CD4-positive, alpha-beta memory T cell (primary cell): ENCODE measurements at places on chromosomes 11 and 22.

DNA sequence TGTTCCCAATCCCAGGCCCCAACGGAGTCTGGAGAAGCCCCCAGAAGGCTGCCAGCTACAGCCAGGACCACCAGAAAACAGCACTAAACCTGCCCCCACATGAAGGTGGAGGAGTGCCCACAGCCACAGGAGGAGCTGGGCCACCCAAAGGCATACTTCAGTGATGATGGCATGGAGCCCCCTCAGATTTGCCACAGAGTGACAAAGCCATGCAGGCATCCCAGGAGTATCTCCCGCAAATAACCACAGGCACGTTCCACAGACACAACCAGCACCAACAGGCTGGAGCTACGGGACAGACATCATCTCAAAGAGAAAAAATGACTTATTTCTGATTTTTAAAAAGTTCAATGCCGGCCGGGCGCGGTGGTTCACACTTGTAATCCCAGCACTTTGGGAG, 10.6 kb downstream of the CARS1 start:
- no peak for DNase-seq

- no peak for DNase-seq
These were observed 52.2 kb upstream of the L3MBTL2 start for GRCh38 chr22:41152902-41153301.

GRCh38 chr22:47303161-47303890, 540.9 kb downstream of the TBC1D22A start:
- DNase-seq: no peak

DNA sequence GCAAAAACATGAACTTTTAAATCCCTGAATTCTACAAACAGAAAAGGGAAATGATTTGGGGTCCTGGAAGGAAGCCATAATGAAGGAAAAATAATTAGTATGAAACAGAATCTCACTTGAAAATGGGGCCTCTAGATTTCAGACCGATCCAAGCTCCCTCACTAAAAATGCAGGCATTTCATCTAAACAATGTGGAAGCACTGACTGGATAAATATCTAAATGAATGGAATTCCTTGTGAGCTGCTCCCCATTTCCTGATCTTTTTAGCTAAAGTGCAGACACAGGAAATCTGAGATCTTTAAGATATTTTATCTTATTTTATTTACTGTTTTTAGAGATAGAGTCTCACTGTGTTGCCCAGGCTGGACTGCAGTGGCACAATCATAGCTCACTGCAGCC, 1255.8 kb downstream of the LRRC4C start:
- DNase-seq: no peak

DNA sequence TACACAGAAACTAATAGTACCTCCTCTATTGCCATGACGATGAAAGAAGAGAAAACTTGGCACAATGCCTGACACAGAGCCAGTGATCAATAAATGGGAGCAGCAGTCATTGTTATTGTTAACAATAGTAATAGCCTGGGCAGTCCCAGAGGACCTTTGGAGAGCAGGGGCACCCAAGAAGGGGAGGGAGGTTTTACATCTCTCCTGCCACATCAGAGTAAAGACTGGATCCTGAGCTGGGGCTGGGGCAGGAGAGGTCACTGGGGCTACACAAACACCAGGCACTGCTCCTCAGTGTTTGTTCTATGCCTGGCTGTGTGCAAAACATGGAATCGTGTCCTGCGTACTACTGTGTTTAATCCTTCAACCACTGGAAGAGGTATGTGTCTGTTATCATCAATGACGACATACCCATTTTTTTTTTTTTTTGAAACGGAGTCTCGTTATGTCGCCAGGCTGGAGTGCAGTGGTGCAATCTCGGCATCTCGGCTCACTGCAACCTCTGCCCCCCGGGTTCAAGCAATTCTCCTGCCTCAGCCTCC, 25.0 kb upstream of the CREB3L1 start:
- DNase-seq: no peak

- DNase-seq: peak; percentile 82
These were observed 6.7 kb upstream of the AHNAK start for GRCh38 chr11:62553080-62553838.

- DNase-seq: no peak
These were observed 144.7 kb downstream of the TTC17 start for GRCh38 chr11:43503417-43503816.

GRCh38 chr11:9017773-9018172, 14.0 kb upstream of the NRIP3 start:
- DNase-seq: no peak

- DNase-seq: no peak
These were observed 128.7 kb downstream of the TRIM44 start for GRCh38 chr11:35791088-35791958.

DNA sequence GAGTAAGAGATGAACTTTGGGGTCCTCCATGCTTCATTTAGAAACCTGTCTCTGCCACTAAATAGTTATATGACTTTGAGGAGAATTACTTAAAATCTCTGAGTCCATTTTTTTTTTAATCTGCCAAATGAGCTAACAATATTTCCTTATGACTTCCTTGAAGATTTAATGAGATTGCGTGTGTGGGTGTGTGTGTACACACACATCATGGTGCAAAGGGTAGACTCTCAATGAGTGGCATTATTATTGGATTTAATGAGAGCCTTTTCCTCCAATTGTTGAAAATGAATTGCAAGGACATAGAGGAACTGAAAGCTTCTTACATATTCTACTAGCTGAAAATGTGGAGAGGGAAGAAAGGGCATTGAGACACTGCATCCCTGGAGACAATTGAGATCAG, 573.5 kb upstream of the LUZP2 start:
- no peak for DNase-seq

DNA sequence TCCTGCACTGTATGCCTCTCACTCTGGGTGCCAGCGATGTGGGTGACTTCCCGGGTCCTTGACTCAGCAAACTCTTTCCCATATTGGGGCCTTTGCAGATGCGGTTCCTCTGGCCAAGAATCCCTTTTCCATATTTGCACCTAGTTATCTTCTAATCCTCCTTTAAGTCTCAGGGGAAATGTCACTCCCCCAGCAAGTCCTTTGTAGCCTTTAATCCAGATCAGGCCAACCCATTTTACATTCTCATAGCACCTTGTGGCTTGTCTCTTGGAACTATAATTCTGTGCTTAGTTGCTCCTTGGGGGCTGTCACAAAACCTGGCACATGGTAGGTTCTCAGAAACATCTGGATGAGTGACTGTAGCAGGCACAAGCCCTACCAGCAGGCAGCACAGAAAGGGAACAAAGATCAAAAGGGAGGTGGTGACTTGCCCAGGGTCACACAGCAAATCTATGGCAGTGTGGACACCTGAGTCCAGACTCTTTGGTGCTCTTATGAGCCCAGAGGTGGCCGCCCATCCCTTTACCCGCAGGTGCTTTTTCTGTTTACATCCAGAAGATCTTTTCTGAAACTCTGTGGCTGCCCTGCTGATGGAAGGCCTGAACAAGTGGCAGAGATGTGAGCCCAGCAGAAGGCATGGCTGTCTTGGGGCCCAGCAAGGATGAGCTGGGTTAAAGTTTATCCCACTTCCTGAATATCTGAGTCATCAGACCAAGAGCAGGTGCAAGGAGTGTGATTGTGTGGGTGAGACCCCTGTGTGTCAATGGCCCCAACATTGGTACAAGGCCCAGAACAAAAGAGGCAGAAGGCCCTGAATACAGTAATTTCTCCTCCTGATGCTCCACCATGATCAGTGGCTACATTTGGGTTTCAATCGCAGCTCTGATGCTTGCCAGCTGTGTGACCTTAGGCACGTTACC, 78.6 kb upstream of the GRK3 start:
- DNase-seq: no peak

DNA sequence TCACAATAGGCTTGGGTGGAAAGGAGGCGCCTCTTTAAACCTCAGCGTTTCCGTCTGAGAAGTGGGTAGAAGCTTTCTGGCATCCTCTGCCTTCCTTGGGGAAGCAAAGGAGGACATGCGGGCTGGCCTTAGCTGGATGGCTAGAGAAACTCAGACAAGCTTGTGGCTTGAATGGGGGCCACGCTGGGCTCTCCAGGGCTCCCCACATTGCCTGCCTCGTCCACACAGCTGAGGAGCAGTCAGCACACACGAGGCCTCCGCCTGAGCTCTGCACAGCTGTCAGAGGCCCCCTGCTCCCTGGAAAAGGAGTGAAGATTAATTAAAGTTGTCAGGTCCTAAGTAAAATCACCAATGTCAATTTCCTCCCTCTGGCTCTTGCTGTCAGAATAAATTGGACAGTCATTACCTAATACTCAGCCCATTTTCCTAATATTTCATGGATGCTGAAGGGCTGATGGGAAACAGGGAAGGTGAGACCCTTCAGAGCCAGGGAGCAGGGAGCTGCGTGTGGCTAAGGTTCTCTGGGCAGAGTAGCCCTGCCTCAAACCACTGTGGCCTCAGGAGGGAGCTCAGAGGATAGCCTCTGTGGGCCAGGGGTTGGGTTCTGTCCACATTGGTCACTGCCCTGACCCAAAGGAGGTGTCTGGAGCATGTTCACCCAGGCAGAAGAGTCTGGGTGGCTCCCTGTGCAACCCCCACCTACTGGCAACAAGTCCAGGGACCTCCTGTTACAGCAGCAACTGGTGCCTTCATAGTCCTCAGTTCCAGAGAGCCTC, 118.3 kb upstream of the CD82 start:
- no peak for DNase-seq

DNA sequence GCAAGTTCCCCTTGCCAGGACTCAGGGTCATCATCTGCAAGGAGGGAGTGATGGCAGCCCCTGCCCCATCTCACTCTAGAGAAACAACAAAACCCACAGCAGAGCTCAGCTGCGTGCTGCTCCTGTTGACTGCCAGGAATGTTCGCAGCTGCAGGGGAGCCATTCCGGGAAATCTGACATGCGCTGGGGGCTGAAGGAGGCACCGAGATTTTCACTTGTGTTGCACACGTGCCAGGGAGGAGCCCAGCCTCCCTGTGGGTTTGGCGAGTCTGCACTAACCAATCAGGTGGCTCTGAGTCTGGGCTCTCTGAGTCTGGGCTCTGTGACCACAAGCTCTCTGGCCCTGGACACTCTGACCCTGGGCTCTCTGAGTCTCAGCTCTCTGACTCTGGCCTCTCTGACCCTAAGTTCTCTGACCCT, 10.5 kb downstream of the FGF3 start:
- DNase-seq: no peak

DNA sequence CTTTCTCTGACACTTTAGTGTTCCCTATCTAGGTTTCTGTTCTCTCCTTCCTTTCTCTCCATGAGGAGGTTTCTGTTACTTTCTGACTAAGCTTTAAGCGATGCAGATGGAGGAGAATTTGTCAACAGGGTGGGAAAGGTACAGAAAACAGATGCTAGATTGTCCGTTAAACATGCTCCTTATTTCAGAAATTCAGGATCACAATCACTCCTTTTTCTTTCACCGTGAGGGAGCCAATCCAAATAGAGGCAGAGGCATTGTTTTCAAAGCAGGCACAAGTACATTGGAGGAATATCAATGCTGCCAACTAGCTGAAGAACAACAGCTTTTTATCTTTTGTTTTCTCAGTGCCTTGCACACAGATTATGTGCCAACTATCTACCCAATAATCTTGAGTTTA, 215.7 kb upstream of the FOLH1 start:
- no peak for DNase-seq

DNA sequence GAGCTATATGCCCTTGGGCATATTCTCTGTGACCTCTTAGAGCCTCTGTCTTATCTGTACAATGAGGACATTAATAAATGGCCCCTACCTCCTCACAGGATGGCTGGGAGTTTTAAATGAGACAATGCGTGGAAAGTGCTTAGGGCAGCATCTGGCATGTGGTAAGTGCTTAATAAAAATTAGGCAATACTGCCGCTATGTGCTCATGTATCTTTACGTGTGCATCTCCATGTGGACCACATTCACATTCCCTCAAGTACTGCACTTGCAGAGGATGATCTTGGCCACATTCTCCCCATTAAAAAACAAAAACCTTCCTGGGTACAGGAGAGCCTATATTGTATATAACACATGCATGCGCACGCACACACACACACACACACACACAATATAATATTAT, 19.1 kb upstream of the BSX start:
- no peak for DNase-seq

- peak; percentile 48 for DNase-seq
These were observed 385 bp downstream of the HARBI1 start for GRCh38 chr11:46616551-46617133.

GRCh38 chr22:23402275-23403151, 177.6 kb downstream of the IGLL1 start:
- peak; percentile 15 for DNase-seq

GRCh38 chr11:11432621-11433319, 79.7 kb upstream of the CSNK2A3 start:
- DNase-seq: no peak
